ENCODE measurements at places on chromosomes 6 and 20. TPM values are rescaled to one million over a fixed set of nuclear protein-coding genes. Genes with fewer than 3 reads are reported as not detected.

Gene PREX1
- 15.8 TPM for total RNA-seq

Gene MLIP
- total RNA-seq, result 11.5 TPM

Gene KCNG1
- total RNA-seq, result 1.7 TPM

Gene GPRC6A
- total RNA-seq, result not detected

Gene POFUT1
- 21.4 TPM for total RNA-seq

Gene CD83
- 22.1 TPM for total RNA-seq

Gene CSTF1
- total RNA-seq, result 23.0 TPM

Gene SNAI1
- 0.59 TPM for total RNA-seq

Gene AP5S1
- 5.8 TPM for total RNA-seq

Gene PGC
- not detected for total RNA-seq

Gene GGTLC1
- total RNA-seq, result not detected

Gene PDE7B
- 5.1 TPM for total RNA-seq

Gene CTSZ
- total RNA-seq, result 58.6 TPM

Gene JAG1
- 133 TPM for total RNA-seq

Gene OXT
- total RNA-seq, result not detected

Gene HLA-DRB1
- total RNA-seq, result 20.7 TPM

Gene PTPRT
- 4.0 TPM for total RNA-seq

Gene GSTA1
- not detected for total RNA-seq

Gene TSBP1
- not detected for total RNA-seq

DNA sequence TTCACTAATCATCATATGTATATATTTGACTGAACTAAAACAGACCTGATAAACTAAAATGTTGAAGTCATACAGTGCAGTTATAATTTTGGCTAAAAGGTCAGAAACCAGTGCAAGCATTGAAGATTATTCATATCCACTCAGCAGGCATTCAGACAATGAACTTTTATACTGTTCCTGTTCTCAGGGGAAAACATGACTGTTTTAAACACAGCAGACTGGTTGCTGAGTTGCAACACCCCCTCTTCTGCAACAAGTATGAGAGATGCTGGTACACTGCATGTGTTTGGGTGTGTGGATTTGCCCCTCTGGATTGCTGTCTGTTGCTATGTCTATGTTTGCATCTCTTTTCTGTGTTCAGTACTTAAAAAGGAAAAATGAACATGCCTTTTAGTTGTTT, 206.8 kb downstream of the EYA4 start:
- DNase-seq, result no peak

- no peak for DNase-seq
These were observed 256.6 kb downstream of the C6orf118 start for GRCh38 chr6:165052561-165053480.

DNA sequence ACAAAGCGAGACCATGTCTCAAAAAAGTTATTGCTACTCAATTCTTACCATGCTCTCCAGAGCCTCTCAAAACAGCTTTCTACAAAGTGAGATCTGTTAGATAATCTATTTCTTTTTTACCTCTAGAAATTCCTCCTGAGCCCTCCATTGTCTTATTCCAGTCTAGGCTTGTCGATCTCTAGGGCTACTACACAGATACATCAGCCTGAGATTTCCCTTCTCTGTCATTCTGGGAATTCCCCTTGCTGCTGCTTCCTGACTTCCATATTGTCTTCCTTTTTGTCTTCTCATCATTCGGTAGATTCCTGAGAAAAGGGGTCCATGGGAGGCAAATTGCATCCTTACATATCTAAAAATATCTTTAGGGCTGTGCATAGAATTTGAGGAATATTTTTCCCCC, 75.6 kb upstream of the GNRH2 start:
- DNase-seq, result no peak

- no peak for DNase-seq
These were observed 8.7 kb upstream of the ILRUN start for GRCh38 chr6:34705241-34705640.

DNA sequence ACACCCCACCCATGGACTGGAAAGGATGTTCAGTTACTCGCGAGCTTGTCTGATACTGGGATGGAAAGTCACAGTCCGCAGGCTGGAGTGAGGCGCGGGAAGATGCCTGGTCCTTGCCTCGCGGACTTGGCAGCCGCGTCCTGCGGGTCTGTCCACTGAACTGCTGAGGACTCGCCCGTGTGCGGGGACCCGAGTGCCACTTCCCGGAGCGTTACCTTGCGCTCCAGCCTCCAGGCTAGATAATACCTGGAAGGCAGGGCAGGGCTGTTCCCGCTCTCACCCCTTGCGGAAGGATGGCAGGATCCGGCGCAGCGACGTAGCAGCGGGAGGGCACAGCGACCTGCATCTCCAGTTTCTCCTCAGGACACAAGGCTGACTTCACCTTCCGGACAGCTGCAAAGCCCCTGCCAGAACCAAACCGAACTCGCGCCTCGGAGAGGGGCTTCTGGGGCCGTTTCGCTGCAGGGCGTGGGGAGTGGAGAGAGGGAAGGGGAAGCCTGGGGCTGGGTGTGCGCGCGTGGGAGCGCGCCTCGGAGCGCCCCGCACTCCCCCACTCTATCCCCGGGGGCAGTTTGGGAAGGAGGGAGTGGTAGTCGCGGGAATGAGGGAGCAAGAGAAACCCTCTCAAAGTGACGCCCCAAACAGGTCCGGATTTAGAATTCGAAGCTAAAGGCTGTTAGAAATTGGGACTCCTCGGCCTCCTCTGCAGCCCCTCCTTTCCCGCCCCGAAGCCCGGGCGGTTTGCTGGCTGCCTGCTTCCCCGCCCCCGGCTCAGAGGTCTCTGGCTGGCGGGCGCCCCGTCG, at the start of gene KCNQ5:
KCNQ5 (plus strand) TSS at position 774 of the 803 bp plus-strand sequence.
- DNase-seq, result no peak

GRCh38 chr20:48459722-48460395, 367.9 kb downstream of the PREX1 start:
- DNase-seq, result no peak

- DNase-seq, result no peak
These were observed 49.9 kb upstream of the MAFB start for GRCh38 chr20:40738976-40739375.

GRCh38 chr20:10733122-10733521, 59.3 kb upstream of the JAG1 start:
- DNase-seq, result no peak

DNA sequence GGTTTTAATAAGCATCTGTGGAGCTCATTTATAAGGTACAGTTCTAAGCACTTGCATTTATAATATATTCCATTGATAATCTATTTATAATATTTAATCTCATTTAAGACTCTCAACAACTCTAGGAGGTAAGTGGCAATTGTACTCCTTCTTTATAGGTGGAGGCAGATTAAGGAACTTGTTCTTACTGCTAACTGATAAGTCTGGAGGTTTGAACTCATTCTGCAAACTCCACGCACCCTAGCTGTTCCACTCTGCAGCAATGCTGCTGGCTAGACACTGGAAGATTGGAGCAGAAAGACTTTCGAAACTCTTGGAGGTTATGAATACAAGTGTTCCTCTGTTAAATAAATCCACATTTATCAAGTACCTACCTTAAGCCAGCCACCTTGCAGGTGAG, 793 bp upstream of the HDAC2 start:
- no peak for DNase-seq

- DNase-seq, result no peak
These were observed 956.6 kb downstream of the KIF16B start for GRCh38 chr20:15616626-15617025.

DNA sequence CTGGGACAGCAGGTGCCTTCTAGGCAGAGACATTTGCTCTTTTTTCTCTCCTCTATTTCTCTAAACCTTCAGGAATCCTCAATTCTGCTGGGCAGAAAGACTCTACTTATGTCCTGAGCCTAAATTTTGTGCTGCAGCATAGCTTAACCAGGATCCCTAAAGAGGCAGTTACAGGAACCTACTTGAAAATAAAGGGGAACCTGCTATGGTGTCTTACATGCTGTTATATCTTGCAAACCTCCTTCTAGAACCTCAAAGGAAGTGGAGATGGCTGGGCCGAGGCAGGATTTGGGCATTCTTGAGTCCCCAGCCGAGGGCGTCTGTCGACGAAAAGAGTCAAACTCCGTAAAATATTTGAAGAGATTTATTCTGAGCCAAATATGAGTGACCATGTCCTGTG, 17.1 kb upstream of the GMNN start:
- no peak for DNase-seq

DNA sequence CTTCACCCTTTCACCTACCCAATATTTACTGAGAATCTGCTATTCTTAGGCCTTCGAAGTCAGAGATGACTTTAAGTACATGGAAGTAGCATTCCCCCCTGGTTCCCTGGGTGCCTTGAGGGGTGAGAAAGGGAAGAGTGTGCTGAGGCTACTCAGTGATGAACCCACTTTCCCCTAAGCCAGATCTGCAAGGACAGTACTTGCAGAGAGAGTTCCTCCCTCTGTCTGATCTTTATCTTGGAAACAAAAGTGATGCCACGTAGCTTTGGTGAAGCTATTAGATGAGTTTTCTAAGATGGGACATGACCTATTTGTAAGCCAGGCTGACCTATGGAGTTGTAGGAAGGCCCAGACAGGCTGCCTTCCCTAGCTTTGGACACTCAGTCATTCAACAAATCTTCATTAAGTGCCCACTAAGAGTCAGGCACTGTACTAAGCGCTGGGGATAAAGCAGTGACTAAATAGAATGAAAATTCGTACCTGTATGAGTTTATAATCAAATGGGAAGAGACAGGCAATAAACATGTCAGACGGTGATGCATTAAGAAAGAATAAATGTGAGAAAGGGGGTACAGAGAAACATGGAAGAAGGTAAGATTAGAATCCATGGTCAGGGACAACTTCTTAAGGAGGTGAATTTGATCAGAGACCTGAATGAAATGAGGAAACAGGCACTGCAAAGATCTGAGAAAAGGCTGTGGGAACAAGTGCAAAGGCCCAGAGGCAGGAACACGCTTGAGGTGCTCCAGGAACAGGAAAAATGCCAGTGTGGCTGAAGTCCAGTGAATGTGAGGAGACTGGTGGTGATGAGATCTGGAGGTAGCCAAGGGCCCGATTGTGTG, 42.2 kb downstream of the BCL2L1 start:
- DNase-seq, result no peak

GRCh38 chr6:153357391-153357790, 226.3 kb upstream of the RGS17 start:
- no peak for DNase-seq

GRCh38 chr20:36672991-36673390, 27.0 kb upstream of the SLA2 start:
- DNase-seq, result no peak

- no peak for DNase-seq
These were observed 61.2 kb downstream of the SRC start for GRCh38 chr20:37407019-37407566.

- no peak for DNase-seq
These were observed 50.6 kb upstream of the FANCE start for GRCh38 chr6:35401514-35401913.

GRCh38 chr20:50133041-50133440, 20.1 kb upstream of the UBE2V1 start:
- no peak for DNase-seq

- DNase-seq, result no peak
These were observed 177.8 kb downstream of the CDKAL1 start for GRCh38 chr6:20712011-20712410.

DNA sequence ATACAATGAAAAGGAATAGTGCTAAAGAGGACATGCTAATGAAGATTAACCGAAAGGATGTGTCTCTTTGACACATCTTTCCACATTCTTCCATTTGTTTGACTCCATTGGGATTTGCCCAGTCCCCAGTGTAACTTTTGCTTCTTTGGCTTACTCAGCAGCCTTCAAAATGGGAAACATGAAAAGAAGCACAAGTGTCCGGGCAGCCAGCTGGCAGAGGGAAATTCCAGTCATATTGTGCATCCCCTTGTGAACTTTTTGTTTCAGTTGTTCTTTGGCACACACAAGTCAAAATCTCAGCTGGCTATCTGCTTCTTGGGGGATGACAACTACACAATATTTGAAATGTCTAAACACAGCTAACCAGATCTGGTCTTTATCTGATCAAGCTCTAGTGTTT, 157.4 kb downstream of the OGFRL1 start:
- no peak for DNase-seq

DNA sequence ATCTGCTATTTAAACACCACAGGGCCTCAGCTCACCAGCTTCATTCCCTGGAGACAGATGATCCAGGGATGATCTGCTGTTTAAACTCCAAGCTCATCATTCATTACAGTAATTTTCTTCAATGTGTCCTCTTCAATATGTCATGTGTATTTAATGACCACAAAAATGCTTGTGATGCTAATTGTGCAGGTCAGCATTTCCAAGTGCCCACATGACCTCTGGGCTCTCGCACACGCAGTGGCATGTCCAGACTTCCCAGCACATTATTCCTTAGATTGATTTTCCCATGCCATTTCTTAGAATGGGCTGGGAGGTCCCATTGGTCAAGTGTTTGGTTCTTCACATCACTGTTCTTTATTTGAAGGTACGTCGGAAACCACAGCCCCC, 434.4 kb downstream of the HAO1 start:
- DNase-seq, result no peak

GRCh38 chr6:129552413-129552812, 157.6 kb downstream of the ARHGAP18 start:
- DNase-seq, result no peak

DNA sequence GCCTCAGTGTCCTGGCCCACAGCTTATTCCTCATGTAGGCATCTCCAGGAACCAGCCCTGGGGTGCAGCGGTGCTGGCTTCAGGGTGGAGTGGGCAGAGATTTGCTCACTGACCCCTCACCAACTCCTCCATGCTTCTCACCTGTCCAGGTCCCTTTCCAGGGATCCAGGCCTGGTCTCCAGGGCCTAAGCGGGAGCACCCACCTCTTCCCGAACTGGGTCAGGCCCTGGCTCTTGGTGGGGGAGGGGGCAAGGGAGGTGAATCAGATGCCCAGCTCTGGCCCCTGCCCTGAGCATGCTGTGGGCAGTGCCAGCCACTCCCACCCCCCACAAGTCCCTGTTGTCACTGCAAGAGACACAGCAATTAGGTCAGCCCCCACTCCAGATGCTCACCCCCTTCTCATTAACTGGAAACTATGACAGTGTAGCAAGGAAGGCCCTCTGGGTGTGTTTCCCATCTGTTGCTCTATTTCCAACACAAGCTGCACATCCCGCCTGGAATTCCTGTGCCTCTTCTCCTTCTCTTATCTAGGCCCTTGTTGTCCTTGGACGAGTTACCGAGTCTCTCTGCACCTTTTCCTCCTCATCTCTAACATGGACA, 37.0 kb downstream of the MDFI start:
- peak; percentile 93 for DNase-seq

DNA sequence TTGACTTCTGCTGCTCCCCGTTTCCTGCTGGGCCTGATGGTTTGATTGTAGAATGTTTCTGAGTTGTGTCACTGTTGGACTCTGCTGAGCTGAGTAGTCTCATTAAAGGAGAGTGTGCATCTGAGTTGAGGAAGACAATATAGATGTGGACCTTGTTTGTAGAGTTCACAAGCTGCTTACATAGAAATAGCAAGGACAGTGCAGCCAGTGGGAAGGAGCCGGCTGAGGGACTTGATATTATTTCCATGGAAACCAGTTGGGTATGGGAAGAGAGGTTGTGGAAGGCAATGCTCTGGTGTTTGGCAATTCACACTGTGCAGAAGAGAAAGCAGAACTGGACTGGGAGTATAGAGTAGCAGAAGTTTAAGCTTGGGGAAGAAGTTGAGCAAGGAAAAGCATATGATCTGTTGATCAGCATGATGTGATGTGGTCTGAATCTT, 14.8 kb downstream of the IGF2R start:
- no peak for DNase-seq
